ENCODE measurements at places on chromosomes 1 and 21.

- DNase-seq = no peak
These were observed 231.0 kb downstream of the NRIP1 start for GRCh38 chr21:14833666-14834351.

DNA sequence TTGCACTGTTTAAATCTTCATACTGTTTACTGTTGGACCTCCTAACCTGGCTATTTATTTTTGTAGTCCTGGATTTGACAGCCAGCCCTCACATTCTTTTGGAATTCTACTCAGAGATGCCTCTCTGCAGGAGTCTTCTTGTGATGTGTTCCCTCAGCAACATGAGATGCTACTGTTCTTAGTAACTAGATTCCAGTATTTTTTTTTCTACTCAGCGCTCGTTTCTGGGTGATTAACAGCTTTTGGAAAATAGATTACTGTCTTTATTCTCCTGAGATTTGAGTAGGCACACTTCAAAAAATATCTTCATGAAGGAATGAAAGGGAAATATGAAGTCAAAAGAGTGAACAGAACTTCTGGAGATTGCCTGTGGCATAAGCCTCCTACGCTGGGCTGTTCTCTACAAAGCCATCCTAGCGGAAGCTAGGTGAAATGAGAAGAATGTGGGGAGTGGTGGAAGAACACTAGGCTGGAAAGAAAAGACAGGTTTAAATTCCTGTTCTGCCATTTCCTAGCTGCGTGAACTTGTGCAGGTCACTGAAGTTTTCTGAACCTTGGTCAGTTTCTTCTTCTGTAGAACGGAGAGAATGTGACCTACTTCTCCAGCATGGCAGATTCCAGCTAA is 75.9 kb downstream of the LRRC8C start:
- peak; percentile 30 for DNase-seq

- no peak for DNase-seq
These were observed 132.4 kb downstream of the EDEM3 start for GRCh38 chr1:184622136-184622823.

- peak; percentile 41 for DNase-seq
These were observed 55.2 kb downstream of the SLC9A1 start for GRCh38 chr1:27099587-27100334.

DNA sequence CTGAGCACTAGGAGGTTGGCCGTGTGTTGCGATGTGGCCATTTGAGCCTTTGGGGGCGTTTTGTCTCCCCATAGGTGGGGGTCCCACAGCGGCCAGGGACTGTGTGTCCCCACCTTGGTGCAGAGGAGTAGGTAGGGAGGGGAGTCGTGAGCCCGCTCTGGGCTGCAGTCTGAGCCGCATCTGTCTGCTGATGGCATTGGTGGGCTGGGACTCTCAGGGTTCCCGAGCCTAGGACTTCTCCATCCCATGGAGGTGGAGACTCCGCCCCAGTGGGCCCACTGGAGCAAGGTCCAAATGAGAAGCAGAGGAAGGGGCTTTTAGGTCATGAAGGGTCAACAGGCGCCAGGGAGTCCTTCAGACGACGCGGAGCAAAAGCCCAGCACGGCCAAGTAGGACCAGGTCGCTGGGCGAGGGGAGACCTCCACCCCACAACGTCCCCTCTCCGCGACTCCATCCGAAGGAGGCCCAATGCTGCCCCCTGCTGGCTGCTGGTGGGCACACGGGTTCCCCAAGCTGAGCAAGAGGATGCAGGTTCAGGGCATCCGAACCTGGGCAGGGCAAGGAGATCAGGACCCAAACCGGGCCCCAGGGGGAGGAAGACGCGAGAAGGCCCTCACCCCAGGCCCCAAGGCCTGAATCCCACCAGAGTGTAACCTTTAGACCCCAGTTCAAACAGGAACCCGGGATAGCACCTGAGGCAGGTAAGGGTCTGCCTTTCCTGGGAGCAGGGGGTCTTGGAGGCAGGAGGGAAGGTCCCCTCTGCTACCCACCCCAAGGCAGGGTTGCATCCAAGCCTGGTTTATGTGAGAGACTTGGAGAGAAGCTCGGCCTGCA is 14.9 kb downstream of the TTC34 start:
- peak; percentile 19 for DNase-seq

DNA sequence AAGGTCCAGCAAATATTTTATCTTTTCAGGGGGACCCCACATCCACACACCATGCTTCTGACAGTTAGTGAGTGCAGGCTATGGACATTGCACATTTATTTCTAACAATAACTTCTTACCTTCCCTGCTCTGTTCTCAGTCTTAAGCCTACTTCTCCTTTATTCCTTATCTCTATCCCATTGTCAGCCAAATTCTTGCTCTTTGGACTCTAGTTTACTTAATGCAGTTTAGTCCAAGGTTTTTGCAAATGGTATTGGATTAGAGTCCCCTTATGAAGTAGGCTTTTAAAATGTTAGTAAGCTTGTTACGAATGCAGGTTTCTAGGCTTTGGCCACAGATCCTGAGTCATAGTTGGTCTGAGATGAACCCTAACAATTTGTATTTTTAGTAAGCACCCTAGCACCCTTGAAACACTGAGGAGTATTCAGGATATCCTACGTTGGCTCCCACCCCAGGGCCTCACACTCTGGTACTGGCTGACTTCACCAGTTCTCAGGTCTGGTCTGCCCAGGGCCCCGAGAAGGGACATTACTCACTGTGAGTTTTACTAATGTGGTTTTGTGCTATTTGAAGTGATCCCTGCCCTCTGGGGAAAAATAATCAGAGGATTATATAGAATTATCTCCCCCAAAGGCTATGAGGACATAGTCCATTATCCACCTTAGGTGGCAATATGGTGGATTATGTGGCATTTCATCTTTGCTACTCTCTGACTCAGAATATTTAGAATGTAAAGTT is 239.5 kb downstream of the TGFB2 start:
- DNase-seq = no peak

- DNase-seq = no peak
These were observed 34.7 kb downstream of the CRB1 start for GRCh38 chr1:197302775-197303174.

GRCh38 chr1:34749992-34750391 is 4.9 kb upstream of the GJB5 start:
- DNase-seq = peak; percentile 18

Data from neural progenitor cell (in vitro differentiated cells).